Brain pericyte (primary cell): ENCODE measurements at places on chromosomes 2 and 18.

- no peak for DNase-seq
Observed at GRCh38 chr2:37555457-37555856, 116.0 kb downstream of the CDC42EP3 start.

GRCh38 chr2:32711219-32711618 lies 83.4 kb downstream of the TTC27 start:
- peak; percentile 45 for DNase-seq

DNA sequence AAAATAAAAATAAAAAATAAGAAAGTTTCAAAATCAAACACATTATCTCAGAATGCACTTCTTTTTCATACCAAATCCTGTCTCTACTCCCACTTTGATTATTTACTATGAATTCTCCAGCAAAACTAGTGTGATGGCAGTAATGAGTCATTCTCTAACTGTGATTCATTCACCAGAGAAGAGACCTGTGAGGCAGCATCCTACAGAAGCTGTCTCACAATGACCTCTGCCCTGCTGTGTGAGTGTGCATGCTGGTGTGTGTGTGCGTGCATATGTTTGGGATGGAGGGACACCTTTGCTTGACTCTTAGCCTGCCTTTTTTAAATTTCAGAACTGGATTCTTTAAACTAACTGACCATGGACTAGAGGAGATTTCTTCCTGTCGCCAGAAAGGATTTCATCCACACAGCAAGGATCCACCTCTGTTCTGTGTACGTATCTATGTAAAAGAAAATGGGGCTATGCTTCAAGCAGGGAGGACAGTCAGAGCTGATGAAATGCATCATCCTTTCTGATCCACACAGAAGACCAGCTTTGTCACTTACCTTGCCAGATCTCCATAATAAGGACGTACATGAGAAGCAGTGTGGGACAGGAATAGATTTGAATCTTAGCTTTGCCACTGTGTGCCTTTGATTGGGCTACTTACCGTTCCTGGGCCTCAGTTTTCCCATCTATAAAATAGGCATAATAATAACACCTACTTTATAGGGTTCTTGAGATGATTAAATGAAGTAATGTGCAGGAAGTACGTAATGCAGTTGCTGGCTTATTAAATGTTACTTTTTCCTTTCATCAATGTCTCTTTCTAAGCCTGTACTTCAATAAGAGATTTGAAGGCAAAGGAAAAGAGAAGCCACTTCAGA lies 31.2 kb downstream of the STAMBP start:
- peak; percentile 27 for DNase-seq

DNA sequence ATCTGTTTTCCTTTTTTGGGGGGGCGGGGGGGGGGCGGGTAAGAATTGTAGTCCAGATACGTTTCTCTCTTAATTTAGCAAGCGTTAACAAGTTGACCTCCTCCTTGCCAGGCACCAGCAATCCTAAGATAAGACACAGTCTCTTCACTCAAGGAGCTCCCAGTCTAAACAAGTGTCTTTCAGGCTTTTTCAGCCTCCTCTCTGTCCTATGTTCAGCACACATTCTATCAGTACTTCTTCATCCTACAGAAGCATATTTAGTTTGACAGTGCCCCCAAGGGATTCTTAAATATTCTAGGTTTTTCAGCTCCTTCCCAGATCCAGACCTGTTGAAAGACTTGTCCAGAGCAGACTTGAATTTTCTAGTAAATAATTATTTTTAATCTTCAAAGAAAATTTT lies 2.7 kb downstream of the PPP1CB start:
- no peak for DNase-seq

GRCh38 chr2:219496825-219497494 lies 1.7 kb upstream of the GMPPA start:
- no peak for DNase-seq

DNA sequence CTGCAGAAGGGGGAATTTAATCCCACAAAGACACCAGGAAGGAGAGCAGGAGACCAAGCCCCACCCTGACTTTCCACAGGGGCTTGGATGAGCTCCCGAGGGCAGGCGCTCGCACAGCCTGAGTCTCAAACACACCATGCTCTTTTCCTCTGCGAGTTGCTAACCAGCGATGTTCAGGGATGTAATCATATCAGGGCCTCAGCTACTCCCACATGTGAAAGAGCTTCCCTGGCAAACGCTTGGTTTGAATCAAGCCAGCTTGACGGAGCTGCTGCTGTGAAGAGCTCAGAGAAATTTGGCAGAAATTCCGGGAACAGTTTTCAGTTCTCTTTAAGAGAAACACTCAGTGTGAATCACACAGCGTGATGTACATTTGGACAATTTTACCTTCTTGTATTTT lies 385.8 kb downstream of the GALR1 start:
- no peak for DNase-seq

- no peak for DNase-seq
Observed at GRCh38 chr18:25341831-25342230, 10.1 kb downstream of the ZNF521 start.

DNA sequence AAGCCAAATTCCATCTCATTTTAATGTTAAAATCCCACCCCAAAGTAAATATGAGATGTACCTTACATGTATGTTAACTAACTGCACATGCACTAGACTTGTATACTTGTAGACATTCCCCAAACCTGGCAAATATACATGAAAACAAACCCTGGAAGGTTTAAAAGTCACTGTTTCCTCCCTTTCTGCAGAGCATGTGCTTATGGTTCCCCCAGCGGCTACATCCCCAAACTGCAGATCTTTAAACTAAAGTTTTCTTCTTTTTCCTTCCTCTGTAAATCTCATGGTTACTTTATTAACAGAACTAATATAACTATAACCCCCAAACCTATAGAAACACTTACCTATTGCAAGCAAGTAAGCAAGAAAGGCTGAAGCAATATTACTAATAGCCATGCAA lies 731.5 kb downstream of the LRP1B start:
- no peak for DNase-seq
